Mammary epithelial cell (primary cell): ENCODE measurements at places on chromosomes 11 and 22. TPM values are rescaled to one million over a fixed set of nuclear protein-coding genes. Genes with fewer than 3 reads are reported as not detected.

The CYP2D6 gene
- 2.3 and 2.7 TPM in 2 replicates for total RNA-seq

The ABTB2 gene
- total RNA-seq = 8.0 TPM

The FJX1 gene
- total RNA-seq = 51.9 and 53.8 TPM in 2 replicates

The ANGPTL5 gene
- total RNA-seq = not detected

The GGTLC2 gene
- not detected in 2 replicates for total RNA-seq

The GAL3ST3 gene
- not detected in 2 replicates for total RNA-seq

The MN1 gene
- total RNA-seq = 7.3 and 14.0 TPM in 2 replicates

The FOLR1 gene
- 13.5 TPM for total RNA-seq

The CYTH4 gene
- total RNA-seq = under 0.01 TPM

The MPEG1 gene
- not detected for total RNA-seq

The OR51I1 gene
- not detected for total RNA-seq

The CRACR2B gene
- total RNA-seq = 0.17 TPM
